GM06990 (cell line): ENCODE measurements at places on chromosomes 6 and 20.

GRCh38 chr6:105178110-105178509 lies 1.7 kb downstream of the POPDC3 start:
- no peak for DNase-seq

DNA sequence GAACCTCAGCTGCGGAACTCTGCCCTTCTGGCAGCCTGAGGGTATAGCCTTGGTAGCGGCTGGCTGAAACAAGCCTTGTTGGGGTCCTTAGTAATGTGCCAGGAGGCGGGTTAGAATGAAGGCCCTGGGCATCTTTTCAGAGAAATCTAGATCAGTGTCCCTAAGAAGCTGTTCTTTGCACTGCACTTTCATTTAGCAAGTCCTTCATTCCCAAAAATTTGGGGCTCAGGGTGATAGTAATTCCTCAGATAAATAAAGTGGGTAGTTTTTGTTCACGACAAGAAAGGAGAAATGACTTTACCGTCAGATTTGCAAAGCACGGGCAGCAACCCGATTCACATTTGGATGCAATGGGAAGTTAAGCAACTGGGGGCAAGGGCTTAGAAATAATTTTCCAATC lies 3.2 kb downstream of the INSM1 start:
- no peak for DNase-seq

DNA sequence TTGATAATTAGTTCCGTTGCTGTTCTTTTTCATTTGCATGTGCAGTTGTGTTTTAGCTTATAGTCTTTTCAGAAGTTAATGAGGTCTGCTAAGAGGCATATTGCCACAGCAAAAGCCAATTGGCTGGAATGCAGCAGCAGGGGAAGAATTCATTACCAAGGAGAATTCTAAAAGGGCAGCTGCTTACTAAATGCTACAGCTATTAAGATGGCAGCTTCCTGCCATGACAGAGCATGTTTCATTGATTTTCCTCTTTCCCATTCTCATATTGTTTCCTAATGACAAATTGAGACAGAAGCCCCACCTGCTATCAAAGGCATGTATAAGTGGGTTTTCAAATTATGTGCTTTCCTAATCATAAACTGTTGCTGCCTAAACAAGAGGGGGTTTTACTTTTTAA lies 66.6 kb downstream of the CLVS2 start:
- no peak for DNase-seq

DNA sequence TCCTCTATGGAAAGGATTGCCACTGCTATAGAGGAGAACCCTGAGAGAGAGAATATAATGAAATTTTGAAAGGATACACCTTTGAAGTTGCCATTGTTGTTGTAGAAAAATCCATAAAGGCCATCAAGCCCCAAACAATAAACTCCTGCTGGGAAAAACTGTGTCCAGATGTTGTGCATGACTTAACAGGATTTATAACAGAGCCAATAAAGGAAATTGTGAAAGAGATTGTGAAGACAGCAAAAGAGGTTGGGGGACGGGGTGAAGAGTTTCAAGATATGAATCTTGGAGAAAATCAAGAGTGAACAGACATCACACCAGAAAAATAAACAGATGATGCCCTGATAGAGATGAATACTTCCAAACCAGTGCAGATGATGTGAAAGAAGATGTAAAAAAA lies 396.4 kb downstream of the BCKDHB start:
- DNase-seq: no peak

DNA sequence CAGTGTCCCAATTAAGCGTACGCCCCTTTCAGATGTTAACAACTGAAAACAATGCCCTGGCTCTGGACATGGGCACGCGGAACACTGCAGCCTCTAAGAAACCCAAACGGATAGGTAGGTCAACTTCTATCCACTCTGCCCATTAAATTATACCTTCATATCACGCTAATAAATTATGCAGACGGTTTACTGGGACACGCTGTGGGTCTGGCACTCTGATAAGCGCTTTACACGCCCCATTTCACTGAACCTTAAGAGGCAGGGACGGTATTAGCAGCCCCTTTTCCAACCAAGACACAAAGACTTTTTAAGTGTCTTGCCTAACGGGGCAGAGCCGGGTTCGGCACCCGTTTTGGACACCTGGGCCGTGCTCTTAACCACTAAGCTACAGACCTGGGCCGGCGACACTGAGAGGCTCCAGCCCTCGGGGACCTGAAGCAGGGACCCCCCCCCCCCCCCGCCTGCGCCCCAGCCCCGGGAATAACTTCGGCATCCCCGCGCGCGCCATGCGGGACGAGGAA lies 744 bp downstream of the STAU1 start:
- no peak for DNase-seq

DNA sequence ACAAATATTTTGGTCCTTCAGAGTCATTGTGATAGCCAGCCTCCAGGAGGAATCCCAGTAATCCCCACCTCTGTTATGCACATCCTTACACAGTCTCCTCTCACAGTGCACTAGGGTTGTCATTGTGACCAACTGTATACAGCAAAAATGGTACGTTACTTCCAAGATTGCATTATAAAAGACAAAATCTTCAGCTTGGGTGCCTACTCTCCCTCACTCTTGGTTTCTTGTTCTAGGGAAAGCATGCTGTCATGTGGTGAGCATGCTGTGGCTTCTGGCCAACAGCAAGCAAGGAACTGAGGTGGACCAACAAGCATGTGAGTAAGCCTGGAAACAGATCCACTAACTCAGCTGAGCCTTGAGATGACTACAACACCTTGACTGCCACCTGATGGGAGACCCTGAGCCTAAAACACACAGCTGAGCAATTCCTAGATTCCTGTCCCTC lies 130.1 kb upstream of the DST start:
- no peak for DNase-seq

DNA sequence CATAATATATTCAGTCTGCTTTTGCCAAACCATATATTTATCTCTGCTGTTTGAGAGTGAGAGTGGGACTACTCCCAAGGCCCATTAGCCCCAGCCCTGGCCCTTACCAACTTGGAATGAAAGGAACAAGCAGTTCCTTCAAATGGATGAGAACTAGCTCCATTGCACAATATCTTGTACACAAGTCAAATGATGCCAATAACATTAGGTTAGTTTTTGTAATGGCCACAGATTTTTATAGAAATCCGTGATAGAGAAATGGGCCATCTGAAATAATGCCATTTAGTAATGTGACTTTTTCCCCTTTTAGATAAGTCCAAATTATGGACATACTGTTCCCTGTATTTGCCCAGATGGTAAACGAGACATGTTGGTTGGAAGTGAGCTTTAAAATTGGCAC lies 117.0 kb downstream of the MAP3K7 start:
- no peak for DNase-seq

DNA sequence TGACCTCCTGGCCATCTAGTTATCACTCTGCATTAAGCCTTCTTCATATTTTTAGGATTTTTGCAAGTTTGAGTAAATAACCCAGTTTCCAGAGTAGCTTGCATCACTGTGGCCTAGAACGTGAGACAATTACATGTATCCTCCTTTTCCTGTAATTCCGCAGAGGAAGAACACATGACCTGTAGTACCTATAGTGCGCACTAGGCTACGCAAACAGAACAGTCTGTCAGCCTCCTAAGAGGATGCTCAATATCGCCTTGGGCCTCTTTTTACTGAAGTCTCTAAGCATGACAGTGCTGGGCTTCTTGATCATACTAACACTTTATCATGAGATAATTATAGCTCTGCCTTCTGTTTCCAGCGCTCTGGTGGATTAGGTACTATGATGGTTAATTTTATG lies 20.2 kb upstream of the NR2E1 start:
- no peak for DNase-seq

DNA sequence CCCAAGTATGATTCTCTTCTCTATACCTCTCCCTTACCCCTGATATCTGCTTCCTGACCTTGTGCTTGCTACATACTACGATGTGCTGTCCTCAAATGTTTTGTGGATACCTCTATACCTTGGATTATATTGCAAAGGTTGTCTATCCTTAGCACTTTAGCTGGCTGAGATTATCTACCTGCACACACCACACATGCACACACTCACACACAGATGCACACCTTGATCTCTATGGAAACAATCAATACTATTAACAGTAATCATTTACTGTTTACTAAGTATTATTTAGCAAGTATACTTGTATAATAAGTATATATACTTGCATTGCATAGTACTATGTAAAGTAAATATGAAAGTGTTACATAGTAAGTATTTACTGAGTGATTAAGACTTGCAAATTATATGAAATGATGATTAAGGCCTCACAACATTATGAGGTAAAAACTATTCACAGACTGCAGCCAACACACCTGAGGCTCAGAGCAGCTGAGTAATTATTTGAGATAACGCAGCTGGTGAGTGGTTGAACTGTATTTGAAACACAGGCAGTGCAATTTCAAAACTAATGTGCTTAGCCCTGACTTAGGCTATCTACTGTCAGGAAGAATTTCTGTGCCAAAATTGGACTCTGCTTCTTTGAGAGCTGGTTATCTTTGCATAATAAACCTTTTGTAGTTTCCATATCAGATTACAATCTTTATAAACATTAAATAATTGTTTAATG lies 699.9 kb downstream of the FRK start:
- DNase-seq: no peak

- peak; percentile 58 for DNase-seq
These were observed 171.4 kb downstream of the GMPR start for GRCh38 chr6:16409531-16410441.

GRCh38 chr6:43879722-43880121 lies 109.7 kb downstream of the VEGFA start:
- no peak for DNase-seq

GRCh38 chr6:14281811-14282660 lies 164.5 kb downstream of the CD83 start:
- no peak for DNase-seq

DNA sequence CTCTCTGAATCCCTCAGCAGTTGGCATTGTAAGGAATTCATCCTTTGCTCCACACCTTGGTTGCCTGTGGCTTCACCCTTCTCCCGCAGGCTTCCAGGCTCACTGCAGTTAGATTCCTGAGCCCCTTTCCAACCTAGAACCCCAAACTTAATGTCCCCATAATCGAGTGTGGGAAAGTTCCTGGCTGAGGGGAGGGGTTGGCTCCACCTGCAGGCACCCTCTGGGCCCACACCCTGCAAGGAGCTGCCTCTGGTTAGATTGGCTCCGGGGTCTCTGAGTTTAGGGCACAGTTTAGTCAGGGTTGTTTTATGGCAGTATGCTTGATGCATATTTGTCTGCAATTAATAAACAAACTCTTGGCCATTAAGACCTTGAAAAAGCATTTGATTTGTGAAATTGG lies 63.4 kb downstream of the MTHFD1L start:
- DNase-seq: no peak

- DNase-seq: no peak
These were observed 608.2 kb downstream of the PRKN start for GRCh38 chr6:162119341-162119740.

DNA sequence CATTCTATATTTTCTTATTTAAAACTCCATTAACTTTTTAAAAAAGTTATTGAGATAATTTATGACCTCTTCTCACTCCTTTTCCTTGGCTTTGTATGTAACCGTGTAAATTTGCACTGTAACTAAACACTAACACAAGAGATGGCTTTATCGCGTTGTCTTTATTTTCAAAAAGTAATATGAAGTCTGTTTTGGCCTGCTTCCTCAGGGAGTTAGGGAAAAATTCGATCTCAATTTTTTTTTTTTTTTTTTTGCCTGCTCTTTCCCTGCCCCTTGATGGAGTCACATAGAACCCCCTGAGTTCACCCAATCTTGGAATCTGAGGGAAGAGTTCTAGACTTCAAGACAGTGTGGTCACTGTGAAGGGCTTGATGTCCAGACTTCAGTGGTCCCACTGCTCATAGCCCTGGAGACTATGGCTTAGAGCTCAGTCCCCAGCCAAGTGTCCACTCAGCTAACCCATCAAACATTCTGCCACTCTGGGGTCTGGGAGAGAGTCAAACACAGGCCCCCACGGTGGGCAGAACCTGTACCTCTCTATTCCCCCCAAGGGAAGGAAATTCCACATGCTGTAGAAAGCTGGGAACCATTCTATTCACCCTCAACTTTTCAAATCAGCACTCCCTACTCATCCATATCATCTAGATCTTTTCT lies 15.7 kb upstream of the TBC1D22B start:
- DNase-seq: no peak

DNA sequence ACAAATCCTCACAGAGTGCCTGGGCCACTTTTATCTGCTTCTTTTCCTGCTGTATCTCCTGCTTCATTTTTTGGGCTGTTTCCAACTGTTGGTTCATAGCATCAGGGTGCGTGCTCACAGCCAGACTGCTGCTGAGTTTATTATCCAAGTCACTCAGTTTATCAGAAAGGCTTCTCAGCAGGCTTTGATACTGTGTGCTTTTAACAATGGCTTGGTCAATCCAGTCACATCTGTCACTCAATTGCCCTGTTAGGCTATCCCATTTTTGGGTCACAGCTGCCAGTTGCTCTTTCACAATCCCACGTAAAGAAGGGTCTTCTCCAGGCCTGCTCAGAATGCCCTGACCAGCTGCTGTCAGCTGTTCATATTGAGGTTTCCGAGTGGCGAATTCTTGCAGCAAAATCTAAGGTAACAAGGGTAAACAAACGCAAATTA lies 87.2 kb downstream of the DST start:
- no peak for DNase-seq

DNA sequence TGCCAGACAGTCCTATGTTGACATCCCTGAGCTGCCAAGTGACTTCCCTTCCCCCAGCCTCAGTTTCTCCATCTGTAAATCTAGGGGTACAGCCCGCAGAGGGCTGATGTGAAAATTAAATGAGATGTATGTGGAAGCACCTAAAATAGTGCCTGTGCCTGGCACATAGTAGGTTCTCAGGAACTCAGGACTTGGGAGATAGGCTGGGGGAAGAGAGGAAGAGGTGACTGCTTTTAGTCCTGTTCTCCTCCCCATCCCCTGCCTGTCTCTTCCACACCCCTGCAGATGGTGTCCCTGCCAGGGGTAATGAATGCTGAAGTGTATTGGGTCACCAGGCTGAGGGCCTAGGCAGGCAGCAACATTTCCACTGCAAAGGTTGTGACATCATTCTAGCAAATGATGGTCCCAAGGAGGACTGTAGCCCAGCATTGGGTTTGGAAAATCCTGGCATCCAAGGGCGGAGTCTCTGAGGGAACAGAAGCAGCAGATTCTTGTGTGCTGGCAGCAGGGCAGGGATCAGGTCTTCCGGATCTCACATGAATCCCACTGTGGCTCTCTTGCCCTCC lies 1.8 kb downstream of the SNPH start:
- DNase-seq: no peak
